NCI-H1694 treated with DMSO at 0.1 percent for 48 hours (cell line): ENCODE measurements at places on chromosomes 5 and 9.

DNA sequence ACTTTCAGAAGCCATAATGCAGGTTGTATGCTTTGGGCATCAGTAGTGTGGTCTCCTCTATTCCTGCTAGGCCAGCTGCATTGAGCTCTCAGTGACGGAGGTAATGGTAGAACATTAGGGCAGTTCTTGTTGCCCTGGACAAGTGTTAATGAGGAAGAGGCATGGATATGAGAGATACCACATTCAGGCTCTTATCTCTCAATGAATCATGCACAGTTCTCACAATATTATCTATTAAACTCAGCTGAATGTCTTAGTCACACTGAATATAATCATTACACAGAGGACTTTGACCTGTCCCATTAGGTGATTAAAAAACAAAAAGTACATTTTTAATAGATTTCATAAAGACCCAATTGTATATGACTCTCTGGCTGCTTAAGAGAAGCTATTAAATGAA, 76.6 kb upstream of the SSBP2 start:
- DNase-seq = no peak

GRCh38 chr5:64872044-64872443, 103.3 kb downstream of the CWC27 start:
- DNase-seq = no peak

DNA sequence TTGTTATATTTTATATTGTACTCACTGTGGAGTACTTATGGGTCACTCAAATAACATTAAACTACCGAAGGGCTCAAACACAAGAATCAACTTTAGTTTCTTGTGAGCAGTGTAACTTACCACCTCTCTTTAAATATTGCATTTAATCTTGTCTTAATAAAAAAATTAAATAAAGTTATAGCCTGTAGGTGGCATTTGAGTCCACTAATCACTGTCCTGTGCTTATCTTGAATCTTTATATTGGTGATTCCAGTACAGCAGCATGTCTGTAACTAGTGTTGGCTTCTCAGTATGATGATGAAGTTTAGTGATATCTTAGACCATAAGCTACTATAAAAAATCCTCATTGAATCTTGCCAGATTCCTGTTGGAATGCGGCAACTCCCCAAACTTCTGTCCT, 313.8 kb downstream of the FAM170A start:
- no peak for DNase-seq

DNA sequence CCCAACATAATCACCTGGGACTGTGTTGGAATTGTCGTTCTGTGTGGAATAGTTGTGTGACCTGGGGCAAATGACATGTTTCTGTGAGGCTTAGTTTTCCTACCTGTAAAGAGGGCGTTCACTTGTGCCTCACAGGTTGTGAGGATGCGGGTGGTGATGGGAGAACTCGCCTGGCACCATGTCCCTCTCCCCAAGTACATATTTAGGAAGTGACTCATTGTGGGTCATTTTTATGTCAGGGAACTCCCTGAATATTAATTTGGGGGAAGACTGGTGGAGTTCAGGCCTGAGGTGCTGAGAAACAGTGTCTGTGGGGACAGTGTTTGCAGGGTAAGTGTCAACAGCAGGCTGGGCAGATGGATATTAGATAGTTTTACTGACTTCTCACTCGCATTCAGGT, 144.7 kb downstream of the KDM4C start:
- DNase-seq = no peak

DNA sequence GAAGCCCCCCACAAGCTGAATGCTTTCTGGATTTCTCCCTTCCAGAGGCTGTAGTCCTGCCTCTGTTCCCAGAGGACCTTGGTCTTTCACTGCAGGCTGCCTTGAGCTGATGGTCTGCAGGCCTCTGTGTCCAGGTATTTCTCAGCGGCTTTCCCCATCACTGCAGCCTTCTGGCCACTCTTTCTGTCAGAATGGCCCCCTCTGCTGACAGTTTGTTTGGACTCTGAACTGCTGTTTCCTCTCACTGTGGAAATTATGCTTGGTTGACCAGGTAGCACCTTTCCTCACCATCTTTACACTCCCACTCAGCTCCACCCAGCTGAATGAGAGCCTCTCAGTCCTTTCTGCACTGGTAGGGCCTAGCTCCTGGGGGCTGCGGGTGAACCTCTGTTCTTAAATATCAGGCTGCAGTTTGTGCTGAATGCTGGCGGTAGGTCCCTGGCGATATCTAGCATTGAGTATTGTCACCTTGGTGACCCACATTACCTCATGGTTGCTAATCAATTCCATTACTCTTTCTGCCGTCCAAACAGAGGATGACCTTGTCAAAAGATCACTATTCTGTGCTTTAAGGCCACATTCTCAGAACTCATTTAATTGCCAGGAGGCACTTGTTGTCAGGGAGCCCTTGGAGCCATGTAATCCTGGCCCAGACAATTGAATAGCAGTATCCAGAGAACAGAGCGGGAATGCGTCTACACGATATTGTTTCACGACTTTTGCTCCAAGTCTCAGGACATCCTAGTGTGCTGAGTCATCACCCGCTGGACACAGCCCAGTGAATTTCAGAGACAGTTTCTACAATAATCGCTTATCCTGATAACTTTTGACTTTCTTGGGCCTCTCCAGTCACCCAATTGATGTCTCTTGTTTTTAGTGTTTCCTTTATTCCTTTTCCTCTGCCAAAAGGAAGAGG, 230.2 kb downstream of the TENT4A start:
- no peak for DNase-seq

GRCh38 chr5:3269395-3270169, 326.1 kb upstream of the IRX1 start:
- DNase-seq = no peak

DNA sequence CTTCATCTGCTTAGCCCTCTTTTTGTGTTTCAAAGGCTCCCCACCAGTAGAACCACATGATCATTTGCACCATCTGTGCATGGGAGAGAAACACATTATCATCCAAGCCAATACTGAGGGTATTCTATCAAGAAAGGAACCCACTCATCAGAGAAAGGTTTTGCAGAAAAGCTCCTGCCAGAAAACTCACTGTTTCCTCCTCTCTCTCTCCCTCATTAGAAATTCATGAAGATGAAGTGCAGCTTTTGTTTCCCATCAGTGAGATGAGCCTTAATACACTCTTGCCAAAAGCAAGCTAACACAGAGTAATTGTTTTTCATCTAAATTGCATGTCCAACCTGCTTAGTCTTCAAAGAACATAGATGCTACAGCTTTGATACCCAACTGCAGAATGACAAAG, 142.4 kb upstream of the GRAMD2B start:
- no peak for DNase-seq

DNA sequence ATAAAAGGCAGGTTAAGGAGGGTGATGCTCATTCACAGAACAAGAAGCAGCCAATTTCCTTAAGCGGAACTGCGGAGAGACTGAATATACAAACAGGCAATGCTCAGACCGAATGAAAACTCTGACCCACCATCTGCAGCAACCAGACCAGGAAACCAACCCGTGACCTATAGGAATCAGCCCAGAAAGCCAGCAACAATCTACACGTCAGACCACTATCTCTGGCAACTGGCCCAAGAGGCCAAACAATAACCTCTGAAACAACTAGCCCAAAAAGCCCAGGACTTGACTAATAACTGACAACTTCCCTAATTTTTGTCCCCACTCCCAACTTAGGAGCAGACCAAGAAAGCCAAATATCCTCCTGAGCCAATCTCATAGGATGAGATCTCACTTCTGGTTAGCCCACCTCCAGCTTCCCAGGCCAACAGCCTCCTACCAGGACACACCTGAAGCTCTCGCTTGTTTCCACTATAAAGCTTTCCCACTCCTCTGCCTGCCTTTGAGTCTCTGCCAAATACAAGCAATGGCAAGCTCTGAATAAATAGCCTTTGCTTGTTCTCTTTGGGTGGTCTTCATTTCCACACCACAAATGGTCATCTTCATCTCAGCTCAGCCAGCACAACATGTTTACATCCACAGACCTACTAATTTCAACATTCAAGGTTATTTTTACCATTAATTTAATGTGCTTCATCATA, 168.5 kb downstream of the HSD17B3 start:
- no peak for DNase-seq

DNA sequence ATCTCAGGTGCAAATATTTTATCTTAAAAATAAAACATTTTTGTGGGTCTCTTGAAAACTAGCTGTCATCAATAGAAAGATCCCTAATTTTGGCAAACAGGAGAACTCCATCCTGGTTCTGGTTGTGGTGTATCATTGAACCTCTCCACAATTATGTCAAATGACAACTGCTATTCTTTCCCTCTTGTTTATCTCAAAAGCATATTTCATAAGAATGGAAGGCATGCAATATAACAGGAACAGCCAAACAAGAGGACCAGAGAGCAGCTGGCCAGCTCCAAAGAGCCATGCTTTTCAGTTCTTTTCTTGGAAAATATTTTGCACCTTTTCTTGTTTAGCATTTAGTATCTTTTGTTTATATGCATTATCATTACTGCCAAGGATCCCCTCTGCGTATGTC, 125.4 kb downstream of the ADAMTS6 start:
- DNase-seq = no peak
